ENCODE measurements at places on chromosomes 6 and 20.

DNA sequence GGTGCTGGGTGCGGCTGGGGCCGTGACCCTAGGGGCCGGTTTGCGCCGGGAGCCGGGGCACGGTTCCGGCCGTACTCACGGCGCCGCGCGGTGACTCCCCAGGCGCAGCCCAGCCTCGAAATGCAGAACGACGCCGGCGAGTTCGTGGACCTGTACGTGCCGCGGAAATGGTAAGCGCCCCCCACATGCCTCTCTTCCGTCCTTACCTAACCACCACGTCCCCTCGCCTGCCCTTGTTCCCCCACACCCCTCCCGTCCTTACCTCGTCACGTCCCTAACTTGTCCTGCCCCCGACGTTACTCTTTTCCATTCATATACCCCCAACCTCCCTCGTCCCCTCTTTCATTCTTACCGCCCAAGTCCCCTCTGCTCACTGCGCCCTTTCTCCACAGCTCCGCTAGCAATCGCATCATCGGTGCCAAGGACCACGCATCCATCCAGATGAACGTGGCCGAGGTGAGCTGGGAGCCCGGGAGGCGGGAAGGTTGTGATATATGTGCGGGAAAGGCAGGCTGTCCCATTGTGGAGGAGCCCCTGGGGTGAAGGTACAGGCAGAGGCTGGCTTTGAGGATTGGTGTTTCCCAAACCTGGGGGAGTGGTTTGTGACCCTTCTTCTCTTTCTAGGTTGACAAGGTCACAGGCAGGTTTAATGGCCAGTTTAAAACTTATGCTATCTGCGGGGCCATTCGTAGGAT lies 463 bp downstream of the RPS21 start:
- no peak for DNase-seq

DNA sequence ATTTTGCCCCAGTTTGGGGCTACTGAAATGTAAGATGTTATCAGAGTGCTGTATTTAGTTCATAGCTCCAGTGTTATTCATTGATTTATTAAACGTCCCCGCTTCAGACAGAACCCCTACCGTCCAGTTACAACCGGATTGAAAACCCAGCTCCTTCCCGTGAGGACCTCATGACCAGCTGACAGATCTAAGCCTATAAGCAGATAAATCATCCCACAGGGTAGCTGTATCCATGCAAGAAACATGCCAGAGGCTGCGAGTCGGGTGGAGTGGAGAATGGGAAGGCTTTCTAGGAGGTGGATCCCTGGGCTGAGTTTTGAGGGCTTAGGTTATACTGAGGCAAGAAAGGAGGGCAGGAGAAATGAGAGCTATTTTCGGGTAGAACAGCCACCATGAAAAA lies 260.0 kb downstream of the ARID1B start:
- DNase-seq = no peak

- no peak for DNase-seq
Measured at GRCh38 chr20:32564440-32564839, 20.7 kb downstream of the NOL4L start.

- DNase-seq = no peak
Measured at GRCh38 chr6:150680510-150680909, 80.8 kb downstream of the PLEKHG1 start.

DNA sequence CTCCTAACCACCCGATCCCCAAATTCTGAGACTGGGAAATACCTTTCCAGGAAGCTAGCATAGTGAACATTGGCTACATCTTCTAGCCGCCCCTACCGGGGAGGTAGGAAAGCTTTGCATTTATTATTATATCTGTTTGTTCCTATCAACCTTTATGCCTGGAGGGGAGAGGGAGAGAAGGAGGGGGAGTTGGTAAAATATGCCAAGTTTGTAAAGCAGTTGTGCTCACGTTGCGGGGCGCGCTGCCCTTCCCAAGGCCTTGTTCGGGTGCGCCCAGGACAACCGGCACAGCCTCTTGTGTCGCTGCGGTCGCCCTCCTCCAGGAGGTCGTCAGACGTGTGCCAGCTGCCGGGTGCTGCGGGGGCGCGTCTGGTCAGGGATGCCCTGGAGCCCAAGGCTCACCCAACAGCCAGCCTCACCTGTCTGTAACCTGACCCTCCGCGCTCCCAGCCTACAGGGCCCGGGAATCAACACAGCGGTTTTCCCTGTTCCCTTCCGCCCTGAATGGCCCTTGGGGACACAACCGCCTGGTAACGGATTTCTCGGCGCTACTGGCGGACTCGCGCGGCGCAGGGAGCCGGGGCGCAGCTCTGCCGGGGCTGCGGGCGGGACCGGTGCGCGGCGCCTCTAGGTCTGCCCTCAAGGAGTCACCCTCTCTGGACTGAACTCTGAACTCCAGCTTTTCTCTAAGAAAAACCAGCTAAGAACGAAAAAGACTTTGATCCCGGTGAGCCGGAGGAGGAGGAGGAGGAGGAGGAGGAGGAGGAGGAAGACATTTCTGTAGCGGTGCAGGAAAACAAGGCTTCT lies 1.1 kb upstream of the OVOL2 start:
- DNase-seq = no peak

DNA sequence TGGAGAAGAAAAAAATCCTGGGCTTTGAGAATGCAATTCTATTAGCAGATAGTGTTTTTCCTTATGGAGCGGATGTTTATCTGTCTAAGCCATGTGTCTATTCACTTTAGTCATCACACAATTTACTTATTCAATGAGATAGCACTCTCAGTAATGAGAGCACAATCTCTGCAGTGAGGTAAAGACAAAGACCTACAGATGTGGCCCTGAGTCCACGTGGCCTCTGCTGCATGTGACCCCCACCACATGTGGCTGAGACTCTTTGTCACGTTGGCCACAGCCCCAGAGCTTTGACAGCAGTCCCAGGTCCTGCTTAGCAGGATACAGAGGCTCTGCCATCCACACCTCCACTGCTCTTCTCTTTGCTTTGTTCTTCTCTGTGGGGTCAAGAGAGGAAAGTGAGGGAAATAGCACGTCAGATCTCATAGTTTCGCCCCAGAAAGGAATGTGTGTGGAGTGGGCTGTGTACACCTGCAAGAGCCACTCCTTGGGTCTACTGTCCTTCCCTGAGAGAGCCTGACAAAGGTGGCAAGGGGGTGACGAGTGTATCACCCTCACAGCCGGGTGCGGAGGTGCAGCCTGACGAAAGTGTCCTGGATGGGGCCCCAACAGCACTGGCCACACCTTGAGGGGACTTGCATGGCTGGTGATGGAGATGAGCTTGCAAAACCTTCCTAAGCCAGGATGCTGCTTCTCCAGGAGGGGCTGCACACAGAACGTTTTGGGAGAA lies 40.7 kb downstream of the ZNF831 start:
- DNase-seq = no peak

GRCh38 chr6:79196912-79197311 lies 37.6 kb downstream of the HMGN3 start:
- DNase-seq = no peak

DNA sequence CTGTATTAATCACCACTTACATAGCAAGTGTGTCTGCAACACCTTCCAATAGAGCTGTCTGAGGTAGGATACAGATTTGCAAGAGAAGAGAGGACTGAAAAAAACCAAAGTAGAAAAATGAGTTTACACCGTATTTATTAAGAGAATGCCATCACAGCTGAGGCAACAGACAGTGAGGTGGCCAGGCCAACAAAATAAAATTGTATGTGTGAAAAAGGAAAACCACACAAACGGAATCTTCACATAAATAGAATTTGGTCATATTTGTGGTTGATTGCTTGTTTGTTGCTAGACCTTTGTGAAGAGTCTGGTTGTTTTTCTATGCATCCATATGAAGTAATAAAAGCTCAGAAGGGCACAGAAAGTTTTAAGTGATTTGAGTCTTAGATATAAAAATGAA lies 157.8 kb upstream of the TSHZ2 start:
- no peak for DNase-seq

GRCh38 chr6:155436981-155437749 lies 18.5 kb downstream of the NOX3 start:
- DNase-seq = no peak

- no peak for DNase-seq
Measured at GRCh38 chr6:169604076-169604475, 97.8 kb downstream of the WDR27 start.

GRCh38 chr20:38402089-38402488 lies 33.0 kb downstream of the SNHG17 start:
- DNase-seq = no peak

GRCh38 chr6:39891976-39892375 lies 42.3 kb downstream of the MOCS1 start:
- no peak for DNase-seq

GRCh38 chr6:104789770-104790190 lies 69.9 kb downstream of the HACE1 start:
- DNase-seq = no peak

DNA sequence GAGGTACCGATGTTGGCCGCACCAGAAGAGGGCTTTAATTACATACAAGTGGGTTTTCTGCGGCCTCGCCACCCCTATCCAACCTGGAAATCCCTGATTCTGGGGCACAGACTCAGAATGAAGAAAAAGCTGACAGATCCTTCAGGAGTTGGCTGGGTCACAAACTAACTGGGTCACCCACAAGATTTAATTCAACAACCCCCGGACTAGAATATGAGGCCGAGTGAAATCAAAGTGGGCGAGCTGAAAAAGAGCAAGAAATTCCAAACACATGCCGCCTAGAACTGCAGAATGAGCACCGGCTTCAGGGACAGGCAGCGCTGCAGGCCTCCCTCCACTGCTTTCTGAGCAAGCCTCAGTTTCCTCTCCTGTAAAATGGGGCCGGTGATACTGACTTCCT lies 30.0 kb downstream of the GRM4 start:
- no peak for DNase-seq

GRCh38 chr20:10595266-10595665 lies 78.5 kb downstream of the JAG1 start:
- no peak for DNase-seq

- no peak for DNase-seq
Measured at GRCh38 chr6:32517654-32518445, 12.2 kb downstream of the HLA-DRB5 start.

DNA sequence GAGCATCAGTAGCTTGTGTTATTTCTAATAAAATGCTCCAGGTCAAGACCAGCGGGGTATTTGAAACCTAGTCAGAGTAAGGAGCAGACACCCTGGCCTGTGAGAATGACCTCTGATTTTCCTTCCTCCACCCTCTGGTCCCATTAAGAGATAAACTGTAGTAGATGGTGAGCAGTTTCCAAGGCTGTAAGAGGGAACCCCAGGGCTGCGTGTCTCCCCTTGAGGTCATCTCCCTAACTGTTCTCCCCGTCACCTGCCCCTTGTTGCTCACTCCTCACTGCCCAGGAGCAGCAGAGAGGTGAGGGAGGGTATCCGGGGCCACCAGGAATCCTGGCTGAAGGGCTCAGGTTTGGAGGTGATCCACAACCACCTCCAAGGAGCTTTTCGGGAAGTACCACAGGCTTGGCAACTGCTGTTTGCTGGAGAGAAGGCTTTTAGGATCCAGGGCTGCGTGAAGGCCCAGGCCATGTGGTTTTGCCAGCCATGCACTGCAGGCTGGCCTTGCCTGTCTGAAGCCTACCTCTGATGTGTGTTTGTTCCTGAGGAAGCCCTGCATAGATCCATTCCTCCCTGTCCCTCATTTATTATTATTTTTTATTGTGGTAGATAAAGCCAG lies 62.5 kb downstream of the RREB1 start:
- DNase-seq = no peak

- DNase-seq = no peak
Measured at GRCh38 chr6:4253604-4254231, 118.3 kb upstream of the ECI2 start.

GRCh38 chr20:38812709-38813573 lies 7.4 kb downstream of the PPP1R16B start:
- DNase-seq = no peak

- no peak for DNase-seq
Measured at GRCh38 chr20:44028868-44029847, 114.5 kb downstream of the TOX2 start.

DNA sequence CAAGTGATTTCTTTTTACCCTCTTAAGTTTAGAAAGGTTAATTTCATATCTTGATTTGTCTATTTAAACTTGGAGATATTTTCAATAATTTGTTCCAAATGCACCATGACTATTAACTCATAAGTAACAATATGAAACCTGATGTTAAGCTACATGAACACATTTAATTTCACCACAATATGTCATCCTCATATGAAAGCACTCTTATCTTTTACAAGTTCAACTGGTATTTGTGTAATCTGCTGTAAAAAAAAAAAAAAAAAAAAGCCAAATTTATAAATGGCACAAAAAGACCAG lies 110.4 kb downstream of the HFE start:
- no peak for DNase-seq

DNA sequence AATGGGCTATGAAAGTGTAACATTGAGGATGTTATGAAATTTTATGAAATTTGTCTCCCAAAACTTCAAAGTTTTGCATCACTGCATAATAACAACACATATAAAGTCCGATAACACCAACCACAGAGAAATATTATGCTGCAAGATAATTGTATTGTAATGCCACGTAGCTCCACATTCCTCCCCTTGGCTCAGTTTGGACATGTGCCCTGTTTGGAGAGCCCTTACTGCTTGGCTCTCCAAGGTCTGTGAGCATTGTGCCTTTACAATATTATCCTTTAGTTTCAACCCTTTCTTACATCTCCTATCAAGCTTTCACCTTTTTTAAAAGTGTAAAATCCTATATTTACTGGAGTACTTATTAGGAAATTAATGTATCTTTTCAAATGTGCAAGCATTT lies 10.8 kb downstream of the HBS1L start:
- no peak for DNase-seq

GRCh38 chr6:14681699-14682487 lies 564.0 kb upstream of the JARID2 start:
- no peak for DNase-seq

DNA sequence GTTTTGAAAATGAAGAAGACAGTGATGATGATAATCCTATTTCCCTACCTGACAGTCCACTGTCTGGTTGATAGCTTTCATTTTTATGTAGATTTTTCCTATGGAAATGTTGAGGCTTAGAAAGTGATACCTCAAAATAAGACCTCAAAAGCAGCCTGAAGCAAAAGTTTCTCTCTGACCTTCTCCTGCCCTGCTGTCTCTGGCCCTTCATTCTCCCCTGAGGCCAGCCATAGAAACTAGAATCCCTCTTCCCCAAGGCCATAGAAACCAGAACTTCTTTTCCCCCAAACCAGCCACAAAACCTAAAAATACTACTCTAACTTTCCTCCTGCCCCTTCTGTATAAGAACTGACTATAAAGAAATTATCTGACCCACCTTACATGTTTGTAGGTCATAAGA lies 52.6 kb upstream of the GCM1 start:
- no peak for DNase-seq

DNA sequence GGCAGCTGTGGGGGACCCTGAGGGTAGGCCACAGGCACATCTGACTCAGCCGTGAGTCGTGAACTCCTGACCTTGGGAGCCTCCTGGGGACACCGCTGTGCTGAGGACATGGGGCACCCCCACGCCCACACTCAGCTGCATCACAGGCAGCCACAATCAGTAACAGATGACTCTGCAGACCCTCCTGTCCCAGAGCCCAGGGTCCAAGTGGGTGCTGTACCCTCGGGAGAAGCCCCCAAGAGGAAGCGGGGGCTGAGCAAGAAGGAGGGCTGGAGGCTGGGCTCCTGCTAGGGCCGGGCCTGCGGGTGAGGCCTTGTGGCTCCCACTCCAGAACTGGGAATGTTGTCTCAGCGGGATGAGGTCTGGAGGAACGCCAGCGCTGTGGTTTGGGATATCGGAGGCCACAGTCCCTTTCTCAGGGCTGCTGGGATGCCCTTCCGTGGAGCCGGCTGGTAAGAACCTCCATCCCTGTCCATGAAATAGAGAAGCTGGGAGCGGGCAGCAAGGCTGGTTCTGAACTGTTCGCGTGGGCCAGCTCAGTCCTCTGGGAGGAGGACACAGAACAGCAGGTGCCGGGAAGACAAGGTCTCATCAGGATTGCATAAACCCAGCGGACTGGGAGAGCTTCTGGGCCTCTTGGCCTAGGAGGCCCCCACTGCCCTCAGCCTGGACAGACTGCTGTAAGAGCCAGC lies 3.1 kb upstream of the LAMA5 start:
- DNase-seq = no peak
